ENCODE measurements at places on chromosomes 12 and 14.

DNA sequence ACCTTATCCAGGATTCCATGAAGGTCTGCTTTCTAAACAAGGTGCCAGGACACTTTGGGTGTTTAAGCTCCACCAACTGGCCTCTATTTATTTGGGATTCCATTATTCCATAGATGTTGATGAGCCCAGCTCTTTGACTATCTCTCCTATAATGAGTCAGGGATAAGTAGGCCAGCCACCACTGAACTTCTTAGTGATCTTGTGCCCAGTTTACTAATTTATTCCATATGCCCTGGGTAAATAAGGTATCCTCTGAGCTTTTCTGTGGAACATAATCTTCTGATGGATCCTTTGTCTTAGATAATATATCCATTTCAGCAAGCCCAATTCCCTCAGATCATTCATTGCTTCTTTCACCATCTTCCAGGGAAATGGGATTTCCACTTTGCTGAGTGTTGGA is 535.0 kb downstream of the FOXG1 start:
- no peak for DNase-seq

GRCh38 chr12:53193040-53193439 is 12.3 kb upstream of the CSAD start:
- DNase-seq = no peak

- no peak for DNase-seq
These were observed 474.0 kb upstream of the MGAT4C start for GRCh38 chr12:86730233-86730632.

- no peak for DNase-seq
These were observed 861.1 kb downstream of the GALC start for GRCh38 chr14:87131879-87132278.

- no peak for DNase-seq
These were observed 140.1 kb upstream of the CPM start for GRCh38 chr12:69073035-69073434.

DNA sequence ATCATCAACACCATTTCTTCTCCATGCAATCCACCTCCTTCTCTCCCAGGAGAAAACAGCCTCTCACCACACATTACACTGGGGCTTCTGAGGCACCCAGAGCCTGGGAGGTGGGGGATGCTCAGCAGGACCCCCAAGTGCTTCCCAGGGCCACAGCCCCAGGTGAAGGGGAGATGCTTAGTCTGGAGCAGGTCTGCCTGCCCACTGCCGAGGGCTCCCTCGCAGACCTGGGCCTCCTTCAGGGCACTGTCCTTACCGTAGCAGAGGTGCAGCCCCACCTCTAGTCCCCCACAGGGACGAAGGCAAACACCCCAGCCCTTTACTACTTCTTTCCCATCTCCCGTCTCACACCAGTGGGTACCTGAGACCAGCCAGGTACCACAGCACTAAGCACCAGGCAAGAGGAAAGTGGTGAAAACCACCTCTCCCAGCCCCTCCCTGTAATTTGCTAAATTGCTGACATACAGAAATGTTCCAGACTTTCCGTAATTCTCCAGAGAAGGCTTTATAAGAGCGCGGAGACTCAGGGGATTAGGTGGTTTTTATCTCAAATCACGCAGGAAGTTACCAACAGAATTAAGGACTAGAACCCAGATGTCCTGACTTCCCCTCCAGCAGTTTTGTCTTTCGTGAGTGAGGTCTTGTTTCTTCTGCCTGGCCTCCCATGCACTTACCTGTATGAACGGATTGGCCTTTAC is 59.0 kb downstream of the PLEKHG3 start:
- DNase-seq = no peak

DNA sequence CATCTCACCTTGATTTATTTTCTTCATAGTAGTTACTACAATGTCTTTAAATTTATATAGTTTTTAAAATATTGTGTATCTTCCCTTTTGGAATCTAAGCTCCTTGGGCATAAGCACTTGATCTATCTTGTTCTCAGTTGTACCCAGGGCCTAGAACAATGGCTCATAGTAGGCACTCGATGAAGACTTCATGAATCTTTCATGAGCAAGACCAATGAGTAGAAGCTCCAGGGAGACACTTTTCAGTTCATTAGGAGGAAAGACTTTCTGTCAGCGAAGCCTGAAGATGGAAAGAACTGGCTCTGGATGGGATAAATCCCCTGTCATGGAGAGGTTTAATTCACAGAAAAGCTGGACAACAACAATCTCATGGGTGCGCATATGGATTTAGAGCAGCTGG is 140.2 kb upstream of the CRY1 start:
- no peak for DNase-seq

DNA sequence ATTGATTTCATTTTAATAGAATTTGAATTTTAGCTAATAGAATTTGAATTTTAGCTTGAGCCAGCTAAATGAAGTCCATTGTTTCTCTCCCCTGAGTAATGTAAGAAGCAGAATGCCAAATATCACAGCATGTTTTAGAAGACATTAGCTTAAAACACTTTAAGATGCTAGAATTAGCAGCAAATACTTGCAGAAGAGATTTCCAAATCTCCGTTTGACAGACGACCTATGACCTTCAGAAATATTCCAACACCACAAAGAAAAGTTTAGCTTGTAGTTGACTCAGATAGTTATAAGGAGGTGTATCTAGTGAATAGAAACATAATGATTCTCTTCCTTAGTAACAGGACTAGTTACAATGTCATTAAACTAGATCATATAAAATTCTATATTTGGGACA is 51.7 kb upstream of the MYF6 start:
- DNase-seq = no peak

DNA sequence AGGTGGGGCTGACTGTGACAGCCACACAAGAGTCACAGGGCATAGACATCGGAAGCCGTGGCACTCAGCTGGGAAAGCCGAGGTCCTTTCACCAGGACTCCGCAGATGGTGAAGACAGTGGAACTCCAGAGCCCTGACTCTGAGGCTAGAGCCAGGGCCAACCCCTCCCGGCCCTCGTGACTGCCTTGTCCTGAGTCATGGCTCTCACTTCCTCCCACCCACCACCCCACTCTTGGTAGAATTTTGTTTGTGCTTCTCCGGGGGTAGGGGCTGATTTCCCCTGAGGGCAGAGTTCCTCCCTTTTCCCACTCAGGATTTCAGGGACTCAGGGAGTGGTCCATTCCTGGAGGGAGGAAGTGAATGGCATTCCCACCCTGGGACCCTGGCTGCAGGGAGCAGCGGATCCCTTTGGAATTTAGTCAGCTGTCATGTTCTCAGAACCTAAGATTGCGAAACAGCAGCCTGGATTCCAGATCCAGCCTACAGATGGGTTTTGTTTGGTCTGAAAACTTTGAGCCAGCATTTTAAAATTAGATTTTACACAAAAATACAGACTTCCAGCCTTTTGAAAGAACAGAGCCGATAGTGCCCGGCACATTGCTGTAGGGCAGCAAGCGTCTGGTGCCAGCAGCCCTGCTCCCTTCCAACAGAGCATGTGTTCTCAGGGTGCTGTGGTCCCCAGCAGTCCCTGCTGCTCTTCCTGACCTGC is 50.7 kb downstream of the TPCN1 start:
- peak; percentile 94 for DNase-seq

DNA sequence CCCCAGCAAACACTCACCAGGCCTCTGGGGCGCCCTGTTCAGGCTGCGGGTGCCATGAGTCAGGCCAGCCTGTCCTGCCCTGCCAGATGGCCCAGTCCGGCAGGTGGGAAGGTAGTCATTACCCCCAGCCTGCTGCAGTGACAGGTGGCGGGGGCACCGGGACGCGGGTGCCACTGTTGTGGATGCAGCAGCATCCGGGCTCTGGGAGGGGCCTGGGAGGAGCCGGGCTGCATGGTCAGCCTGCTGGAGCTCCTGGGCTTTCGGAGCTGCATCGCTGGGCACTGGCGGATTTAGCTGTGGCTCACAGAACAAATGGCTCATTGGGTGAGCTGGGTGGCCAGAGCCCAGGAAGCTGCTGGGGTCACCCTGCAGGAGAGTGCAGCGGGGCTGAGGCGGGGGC is 13.5 kb downstream of the CEP170B start:
- no peak for DNase-seq

DNA sequence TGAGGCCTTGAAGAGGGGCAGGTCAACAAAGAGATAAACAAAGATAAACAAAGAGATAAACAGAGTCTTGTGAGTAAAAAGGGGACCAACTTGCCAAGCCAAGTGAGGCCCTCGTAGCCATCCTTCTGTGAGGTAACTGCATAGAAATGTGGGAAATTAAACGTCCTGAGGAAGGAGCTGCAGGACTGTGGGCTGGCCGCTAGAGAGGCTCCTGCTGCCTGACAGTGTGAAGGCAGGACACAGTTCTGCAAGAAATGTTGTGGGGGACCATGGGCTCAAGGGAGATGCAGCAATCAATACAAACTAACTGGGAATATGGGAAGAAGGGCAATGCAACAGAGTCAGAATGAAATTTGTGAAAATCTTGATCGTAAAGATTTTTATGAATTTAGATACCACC is 91.9 kb downstream of the SLC8A3 start:
- no peak for DNase-seq

DNA sequence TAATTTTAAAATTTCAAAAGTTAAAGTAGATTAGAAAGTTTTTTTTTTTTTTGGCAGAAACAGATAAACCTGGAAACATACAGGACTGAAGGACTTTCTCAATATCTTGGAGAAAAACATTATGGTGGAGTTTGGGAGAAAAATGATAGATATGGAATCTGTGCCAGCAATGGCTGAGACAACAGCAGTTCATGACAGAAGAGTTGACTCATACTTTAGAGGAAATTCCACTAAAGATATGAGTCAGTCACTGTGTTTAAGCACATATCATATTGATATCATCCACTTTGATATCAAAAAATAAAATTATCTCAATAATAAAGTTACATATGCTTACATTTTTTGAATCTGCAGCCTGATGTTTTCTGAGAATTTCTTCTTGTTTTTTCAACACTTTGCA is 193.9 kb upstream of the OR4E1 start:
- no peak for DNase-seq

DNA sequence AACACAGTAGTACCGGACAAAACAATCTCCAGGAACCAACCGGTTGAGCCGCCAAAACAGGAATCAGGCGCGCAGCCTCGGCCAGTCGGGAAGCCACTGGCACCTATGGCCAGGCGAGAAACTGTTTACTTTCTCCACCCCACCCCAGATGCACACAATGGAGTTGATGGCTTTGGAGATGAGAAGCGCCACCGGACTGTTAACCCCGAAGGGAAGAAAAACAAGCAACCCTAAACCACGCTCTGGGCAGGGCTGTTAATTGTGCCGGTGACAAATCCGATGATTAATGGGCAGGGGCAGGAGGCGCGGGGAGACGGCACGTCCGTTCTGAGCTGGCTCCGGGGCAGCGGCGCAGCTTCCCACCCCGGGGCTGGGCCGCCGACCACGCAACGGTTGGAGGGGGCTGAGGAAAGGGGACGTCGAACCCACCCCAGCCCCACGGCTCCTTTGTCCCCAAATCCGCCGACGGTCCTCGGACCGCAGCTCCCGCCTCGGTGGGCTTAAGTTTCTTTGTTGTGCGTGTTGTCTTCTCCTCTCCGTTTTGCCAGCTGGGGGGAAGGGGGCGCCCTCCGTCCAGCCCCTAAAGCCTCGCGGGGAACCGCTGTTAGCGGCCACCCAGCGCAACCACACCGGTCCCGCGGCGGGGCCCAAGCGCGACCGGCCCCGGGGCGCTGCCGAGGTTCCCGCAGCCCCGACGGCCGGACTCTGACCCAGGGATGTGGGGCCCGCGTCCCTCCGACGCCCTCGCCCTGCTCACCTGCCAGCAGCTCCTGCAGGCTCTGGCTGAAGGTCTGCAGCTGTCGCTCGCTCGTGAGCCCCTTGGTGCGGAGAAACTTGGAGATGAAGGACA is 790 bp downstream of the BTG1 start:
- peak; percentile 63 for DNase-seq

- DNase-seq = peak; percentile 25
These were observed 212.5 kb downstream of the CRADD start for GRCh38 chr12:93889516-93890212.

GRCh38 chr14:101191101-101191720 is 287.7 kb upstream of the RTL1 start:
- DNase-seq = no peak

- no peak for DNase-seq
These were observed 434.7 kb downstream of the FUT8 start for GRCh38 chr14:65847075-65847847.

GRCh38 chr12:113466454-113467141 is 5.1 kb downstream of the LHX5 start:
- DNase-seq = no peak

DNA sequence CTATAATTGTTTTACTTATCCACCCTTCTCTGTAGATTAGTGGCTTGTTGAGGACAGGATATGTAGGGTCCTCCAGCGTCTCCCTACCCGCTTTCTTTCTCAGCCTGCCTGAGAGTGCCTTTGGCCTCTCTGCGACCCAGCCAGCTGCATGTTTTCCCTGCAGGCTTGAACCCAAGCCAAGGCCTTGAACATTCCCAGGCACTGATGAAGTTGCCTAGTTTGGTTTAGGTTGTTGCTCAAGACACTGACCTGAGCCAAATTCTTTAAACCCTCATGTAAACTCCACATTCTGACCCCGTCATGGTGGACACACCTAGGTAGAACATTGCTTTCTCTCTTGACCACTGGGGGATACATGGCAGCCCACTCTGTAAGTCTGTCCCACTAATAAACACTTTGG is 33.4 kb upstream of the TXNRD1 start:
- DNase-seq = no peak

GRCh38 chr12:129069886-129070285 is 216.6 kb downstream of the GLT1D1 start:
- no peak for DNase-seq

- DNase-seq = peak; percentile 64
These were observed 32.6 kb upstream of the HIF1A start for GRCh38 chr14:61662437-61663311.

DNA sequence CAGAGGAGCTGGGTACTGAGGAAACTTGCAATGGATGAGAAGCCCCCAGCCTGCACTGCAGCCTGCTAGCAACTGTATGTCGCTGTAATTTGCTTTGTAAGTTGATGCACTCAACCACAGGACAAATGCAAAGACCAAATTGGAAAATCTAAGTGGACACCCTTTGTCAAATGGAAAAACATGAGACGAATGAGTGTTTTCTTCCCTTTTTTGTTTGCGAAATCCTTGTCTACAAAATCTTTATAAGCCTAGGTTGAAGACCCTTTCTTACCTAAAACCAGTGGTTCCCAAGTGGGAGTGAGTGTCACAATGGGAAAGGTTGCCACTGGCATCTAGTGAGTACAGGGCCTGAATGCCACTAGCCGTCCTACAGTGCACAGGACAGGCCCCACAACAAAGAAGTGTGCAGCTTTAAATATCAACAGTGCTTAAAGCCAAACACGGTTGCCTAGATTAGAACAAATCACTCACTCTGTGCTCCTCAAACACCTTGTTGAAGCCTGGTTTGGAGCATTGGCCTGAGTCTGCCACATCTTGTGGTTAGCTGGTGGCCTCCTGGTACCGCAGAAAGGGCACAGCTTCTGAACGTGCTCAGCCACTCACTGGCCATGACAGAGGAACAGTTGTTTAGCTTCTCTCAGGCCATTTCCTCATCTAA is 7.6 kb upstream of the VASH1 start:
- no peak for DNase-seq

DNA sequence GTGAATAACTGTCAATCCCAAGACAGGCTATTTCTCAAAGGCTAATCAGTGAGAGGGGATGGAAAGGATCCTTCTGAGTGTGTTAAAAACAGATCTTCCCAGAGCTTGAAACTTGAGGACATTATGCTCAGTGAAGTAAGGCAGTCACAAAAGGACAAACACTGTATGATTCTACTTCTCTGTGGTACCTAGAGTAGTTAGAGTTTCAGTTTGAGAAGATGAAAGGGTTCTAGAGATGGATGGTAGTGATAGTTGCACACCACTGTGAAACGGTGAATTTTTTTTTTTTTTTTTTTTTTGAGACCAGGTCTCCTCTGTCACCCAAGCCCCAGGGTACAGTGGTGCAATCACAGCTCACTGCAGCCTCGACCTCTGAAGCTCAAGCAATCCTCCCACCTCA is 133.8 kb downstream of the SAMD4A start:
- no peak for DNase-seq
